ENCODE measurements at places on chromosomes 2 and 18.
A peak's percentile ranks its signal among the peaks of the same experiment; 100 is the strongest.

GRCh38 chr2:5121642-5122041 lies 570.5 kb upstream of the SOX11 start:
- no peak for DNase-seq

- no peak for DNase-seq
Observed at GRCh38 chr2:64923385-64923710, 65.9 kb upstream of the SLC1A4 start.

GRCh38 chr2:113202305-113203216 lies 28.8 kb downstream of the PSD4 start:
- no peak for DNase-seq

GRCh38 chr2:10062931-10063365 lies 17.3 kb downstream of the CYS1 start:
- no peak for DNase-seq

GRCh38 chr2:9271691-9272090 lies 65.1 kb downstream of the ASAP2 start:
- no peak for DNase-seq

- no peak for DNase-seq
Observed at GRCh38 chr2:236217926-236218325, 46.3 kb downstream of the ASB18 start.

GRCh38 chr18:57794951-57795728 lies 8.0 kb downstream of the ATP8B1 start:
- DNase-seq = no peak

DNA sequence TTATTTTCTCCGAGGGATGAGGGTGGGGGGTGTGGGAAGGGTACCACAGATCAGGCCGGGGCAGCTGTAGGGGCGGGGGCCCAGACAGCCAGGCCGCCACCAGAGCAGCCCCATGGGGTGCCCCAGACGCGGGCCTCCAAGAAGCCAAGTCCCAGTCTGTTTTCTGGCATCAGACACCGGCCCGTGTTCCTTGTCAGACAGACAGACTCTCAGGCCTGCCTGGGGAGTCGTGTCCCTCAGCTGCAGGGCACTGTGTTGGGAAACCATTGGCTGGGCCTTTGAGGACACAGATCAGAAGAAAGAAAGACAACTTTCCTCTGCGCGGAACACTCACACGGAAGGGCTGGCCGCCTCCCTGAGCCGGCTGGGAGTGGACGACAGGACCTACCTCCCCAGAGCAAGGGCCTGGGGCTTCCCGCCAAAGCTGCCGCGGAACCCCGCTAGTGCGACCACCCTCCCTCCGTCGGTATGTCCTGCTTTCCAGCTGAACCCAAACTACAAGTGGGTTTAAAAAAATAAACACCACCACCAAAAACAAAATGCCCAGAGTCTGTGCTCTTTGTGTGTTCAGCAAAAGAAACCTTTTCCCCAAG lies 88.0 kb downstream of the SMAD7 start:
- no peak for DNase-seq

GRCh38 chr2:236352761-236353593 lies 88.8 kb upstream of the ASB18 start:
- DNase-seq = peak; percentile 46

- peak; percentile 24 for DNase-seq
Observed at GRCh38 chr18:51211552-51211951, 14.1 kb upstream of the MEX3C start.

GRCh38 chr2:47300609-47301276 lies 102.2 kb upstream of the MSH2 start:
- peak; percentile 92 for DNase-seq

DNA sequence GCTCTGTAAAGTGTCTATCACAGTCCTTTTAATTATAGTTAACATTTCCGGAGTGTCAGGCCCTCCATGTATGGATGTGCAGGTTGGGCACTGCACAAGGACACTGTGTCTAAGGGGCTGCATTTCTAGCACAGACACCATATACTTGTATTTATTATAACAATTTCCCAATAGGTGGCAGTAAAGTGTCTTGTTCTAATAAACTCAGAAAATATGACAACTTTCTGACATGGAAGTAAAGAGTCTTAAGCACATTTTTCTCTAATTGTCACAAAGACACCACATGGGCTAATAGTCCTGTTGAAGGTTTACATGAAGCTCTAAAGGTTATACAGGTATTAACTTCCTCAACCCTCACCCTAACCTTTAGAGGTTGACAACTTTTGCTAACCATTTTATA lies 156.6 kb downstream of the DYSF start:
- DNase-seq = peak; percentile 67

- DNase-seq = no peak
Observed at GRCh38 chr18:76363436-76364120, 131.5 kb downstream of the ZNF516 start.

DNA sequence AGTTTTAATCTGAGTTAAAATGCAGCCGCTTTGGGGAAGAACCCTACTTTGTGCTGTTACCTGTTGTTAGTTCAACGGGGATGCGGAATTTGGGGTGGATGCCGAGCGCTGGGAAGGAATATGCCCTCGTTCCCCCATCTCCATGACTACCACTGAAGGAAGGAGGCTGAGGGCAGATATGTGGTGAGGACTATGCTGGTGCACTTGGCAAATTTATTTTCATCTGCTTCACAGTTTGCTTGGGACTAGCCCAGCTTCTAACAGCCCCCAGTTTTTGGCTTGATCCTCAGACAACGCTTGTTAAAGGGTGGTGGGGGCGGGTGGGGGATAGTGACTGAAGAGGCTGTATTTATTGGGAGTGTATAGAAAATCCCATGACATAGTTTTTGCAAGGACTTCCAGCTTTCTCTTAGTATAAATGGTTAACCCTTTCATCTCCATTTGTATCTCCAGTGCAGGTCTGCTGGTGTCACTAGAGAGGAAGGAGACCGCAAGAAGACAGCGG lies 100.8 kb downstream of the COLEC12 start:
- no peak for DNase-seq

DNA sequence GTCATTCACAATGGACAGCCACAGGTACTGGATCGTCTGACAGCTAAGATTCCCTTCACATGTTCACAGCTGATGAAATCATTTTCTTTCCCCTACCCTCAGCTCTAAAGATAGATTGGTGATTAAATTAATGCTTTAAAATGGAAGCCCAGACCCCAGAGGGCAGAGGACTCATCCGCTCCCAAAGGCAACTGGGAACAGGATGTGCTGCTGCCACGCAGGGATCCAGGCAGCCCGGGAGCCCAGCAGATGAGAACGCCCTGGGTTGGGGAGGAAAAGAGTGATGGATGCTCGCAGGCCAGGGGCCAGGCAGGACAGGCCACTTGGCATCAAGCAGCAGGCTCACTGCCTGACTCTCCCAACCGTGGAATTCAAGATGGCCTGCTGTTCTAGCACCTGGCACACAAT lies 41.3 kb downstream of the HDHD2 start:
- no peak for DNase-seq

- no peak for DNase-seq
Observed at GRCh38 chr2:223801736-223802135, 35.6 kb downstream of the AP1S3 start.

- no peak for DNase-seq
Observed at GRCh38 chr18:37309861-37310260, 255.7 kb downstream of the CELF4 start.

- no peak for DNase-seq
Observed at GRCh38 chr2:148130581-148130980, 109.7 kb downstream of the MBD5 start.

DNA sequence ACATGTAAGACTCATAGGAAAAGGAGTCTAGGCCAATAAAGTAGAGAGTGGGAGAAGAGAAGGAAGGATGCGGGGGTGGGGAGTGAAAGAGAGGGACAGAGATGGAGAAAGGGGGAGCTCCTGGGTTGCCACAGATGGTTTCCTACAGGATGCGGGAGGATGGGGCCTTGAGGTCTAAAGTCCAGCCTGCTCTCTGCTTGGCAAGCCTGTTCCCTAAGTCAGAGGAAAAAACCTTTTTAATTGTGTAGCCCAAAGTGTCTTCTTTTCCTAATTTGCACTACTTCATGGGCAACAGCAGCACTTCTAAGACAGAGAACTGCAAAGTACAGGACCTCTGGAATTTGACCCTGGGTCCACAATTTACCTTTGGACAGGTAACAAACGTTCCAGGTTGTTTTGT lies 1.4 kb upstream of the FAM110C start:
- DNase-seq = no peak

- peak; percentile 17 for DNase-seq
Observed at GRCh38 chr2:122029945-122030344, 274.5 kb downstream of the TSN start.

DNA sequence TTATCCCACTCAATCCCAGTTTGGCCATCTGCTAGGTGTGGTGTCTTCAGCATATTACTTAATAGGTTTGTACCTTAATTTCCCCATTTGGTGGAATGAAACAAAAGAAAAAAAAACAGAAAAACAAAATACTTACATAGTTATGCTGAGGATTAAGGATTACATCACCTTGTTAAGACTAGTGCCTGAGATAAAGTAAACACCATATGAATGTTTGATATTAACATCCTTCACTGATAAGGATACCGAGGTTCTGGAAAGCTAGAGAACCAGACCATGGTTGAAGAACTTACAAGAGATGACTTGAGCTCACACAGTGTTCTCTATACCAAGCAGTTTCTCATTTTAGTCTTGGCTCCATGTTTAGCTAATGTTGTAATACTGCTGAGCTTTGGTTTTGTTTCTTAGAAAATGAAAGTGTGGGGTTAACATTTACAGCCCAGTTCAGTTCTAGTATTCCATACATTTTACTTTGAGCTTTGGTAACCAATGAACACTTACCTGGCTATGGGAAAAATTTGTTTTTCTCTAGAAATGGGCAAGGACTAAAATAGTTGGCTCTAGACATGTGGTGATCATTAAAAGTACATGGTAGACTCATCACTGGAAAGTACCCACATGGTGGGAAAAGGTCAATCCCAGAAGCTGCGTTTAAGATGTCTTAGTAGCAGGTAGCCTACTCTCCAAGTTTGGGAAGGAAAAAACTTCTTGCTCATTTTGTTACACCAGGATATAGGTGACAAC lies 5.8 kb upstream of the GPD2 start:
- DNase-seq = no peak

DNA sequence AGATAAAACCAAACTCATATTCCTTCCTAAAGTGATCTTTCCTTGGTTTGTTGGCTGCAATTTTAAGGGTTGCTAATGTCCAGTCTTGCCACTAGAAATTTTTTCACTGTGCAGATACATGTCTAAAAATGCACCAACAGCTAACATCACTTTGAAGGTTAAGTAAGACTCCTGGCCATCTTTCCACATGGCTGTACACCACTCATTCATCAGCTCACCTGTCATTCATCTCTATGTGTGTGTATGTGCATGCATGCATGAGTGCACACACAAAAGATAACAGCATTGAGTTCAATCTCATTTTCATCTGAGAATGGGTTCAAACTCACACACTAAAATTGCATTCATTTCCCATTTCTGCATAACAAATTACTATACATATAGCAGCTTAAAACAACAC lies 203.8 kb downstream of the PDE11A start:
- DNase-seq = no peak

- DNase-seq = no peak
Observed at GRCh38 chr18:55088000-55088401, 128.7 kb upstream of the CCDC68 start.

GRCh38 chr18:80115035-80115434 lies 6.0 kb downstream of the ADNP2 start:
- no peak for DNase-seq

All from Kasumi-1 (cell line).